ENCODE measurements at places on chromosomes 3 and 15.

- no peak for DNase-seq
These were observed 41.2 kb downstream of the CCDC12 start for GRCh38 chr3:46935168-46935858.

DNA sequence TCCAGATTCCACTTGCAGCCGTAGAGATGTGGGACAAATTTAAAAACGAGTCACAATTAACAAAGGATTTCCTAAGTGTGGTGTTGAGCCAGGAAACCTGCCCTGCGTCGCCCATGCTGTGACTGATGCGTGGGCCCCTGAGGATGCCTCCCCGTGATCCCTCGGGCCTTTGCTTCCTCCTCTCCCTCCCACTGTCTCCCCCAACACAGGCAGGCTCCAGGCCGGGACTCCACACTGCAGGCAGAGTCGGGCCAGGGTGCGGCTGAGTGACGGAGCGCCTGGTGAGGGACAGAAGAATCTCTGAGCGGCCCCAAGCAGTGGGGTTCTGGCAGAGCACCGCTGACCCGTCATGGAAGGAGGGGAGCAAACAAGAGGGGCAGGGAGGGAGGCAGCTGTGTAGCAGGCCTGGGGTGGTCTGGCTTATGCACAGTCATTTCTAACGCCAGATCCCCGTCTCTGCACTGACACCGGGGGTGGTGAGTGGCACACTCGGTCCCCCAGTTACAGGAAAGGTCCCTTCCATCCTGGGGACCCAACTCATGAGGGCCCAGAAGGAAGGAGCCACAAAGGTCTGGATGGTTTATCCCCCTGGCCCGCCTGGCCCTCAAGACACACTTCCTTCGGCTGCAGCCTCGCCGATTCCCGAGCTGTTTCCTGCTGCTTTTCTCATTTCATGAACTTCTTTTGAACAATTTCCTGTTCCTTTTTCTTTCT, 91.0 kb downstream of the XXYLT1 start:
- DNase-seq = no peak

DNA sequence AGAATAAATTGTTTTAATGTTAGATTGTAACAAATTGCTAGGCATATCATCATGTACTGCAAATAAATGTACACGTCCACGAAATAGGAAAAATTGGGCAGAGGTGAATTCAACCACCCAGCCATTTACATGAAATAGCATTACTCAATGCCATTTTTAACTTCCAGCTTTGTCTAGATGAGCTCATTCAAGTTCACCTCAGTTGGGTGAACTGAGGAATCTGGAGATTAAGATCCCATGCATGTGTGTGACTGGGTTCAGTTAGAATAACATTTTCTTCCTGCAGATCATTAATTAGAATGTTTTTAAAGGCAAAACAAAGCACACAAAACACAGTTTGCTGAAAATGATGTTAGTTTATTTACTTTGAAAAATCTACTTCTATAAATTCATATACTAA, 767.8 kb upstream of the GOLIM4 start:
- DNase-seq = no peak

DNA sequence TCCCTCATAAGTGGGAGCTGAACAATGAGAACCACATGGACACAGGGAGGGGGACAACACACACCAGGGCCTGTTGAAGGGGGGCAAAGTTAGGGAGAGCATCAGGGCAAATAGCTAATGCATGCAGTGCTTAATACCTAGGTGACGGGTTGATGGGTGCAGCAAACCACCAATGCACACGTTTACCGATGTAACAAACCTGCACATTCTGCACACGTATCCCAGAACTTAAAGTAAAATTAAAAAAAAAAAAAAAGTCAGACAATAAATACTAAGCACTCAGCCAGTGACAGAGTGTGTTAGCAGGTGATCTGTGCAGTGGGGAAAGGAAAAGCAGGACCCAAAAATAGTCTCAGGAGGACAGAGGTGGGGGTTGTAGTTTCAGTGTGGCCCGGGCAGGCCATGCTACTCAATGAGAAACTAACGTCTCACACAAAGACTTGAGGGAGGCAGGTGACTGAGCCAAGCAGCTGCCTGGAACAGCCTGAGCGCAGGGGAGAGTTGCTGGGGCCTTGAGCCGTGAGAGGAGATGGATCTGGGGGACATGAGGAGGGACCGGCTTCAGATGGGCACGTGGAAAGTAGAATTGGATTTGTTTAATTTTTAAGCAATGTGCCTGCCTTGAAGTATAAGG, 18.4 kb downstream of the ANKDD1A start:
- no peak for DNase-seq

GRCh38 chr3:50591196-50591741, 20.3 kb downstream of the CISH start:
- peak; percentile 65 for DNase-seq

Data from activated CD8-positive, alpha-beta T cell treated with anti-CD3 and anti-CD28 coated beads for 36 hours (primary cell).